ENCODE measurements at places on chromosomes 5 and 9.

DNA sequence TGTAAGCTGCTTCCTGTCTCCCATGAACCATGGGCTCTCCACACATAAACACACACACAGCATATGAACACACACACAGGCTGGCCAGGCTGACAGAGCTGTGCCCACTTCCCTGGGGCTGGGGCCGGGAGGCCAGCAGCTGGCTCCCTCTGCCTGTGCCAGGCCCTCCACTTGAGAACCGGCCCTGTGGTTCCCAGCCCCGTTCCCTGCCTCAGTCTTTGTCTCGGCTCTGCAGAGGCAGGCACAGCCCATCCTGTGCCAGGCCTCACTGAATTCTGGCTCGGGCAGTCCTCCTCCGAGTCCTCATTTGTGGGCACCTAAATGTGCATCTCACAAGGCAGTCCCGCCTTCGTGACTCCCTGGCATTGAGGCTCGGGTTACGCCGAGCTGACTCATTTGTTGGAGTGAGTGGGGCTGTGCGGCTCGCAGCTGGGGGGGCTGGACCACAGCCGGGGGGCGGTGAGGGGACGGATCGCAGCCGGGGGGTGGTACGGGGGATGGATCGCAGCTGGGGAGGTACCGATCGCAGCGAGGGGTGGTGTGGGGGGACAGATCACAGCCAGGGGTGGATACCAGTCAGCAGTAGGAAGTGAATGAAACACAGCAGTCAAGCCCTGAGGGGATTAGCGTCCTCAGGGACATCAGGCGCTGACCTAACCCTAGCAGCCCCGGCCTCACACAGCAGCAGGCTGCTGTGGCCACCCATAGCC, 72.3 kb downstream of the PSMB7 start:
- no peak for DNase-seq

DNA sequence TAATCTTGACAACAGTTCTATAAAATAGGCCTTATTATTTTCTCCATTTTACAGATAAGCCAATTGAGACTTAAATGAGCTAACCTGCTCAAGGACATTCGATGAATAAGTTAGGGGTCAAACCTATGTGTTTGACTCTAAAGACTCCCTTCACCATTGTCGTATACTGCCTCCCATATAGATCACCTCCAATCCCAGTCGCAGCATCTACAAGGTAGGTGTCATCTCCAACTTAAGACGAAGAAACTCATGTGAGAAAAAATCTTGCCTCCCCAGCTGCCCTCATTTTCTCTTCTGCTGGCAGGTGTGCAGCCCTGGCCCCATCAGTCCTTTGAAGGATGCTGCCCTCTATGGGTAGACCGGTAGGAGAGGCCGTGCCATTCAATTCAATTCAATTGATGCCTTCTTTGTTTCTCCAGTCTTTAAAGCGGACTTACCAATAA, 75.2 kb upstream of the SMARCA2 start:
- DNase-seq: peak; percentile 18

DNA sequence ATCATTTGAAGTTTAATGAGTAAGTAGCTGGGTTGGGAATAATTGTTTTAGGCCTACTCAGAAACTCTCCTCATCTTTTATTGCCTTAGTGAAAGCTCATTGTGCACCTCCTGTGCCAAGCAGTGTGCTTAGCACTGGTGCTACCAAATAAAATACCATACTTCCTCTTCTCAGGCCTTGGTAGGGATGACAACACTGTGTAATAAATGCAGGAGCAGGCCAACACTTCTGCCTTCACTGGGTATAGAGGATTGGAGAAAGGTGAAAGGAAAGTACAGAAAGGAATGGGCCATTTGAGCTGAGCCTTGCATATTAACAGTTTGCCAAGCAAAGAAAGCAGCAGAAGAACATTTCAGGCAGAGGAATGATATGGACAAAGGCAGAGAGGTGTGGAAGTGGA, 285.7 kb downstream of the NR3C1 start:
- DNase-seq: no peak

GRCh38 chr5:102767862-102768261, 12.8 kb downstream of the PAM start:
- no peak for DNase-seq

DNA sequence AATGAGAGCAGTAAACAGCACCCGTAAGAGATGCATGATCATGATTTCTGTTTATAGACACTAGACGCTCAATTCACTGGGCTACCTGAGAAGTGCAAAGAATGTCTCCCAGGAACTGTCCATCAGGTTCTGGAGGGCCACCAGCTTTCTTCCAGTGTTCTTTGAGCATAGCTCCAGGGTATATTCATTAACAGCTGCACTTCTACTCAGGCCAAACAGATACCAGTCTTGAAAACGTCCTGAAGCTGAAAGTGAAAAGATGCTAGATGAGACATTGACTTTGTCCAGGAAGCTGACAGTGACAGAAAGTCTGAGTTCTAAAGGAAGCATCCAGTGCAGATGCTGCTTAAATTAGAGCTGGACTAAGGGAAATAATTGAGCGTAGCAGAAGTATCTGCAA, 488.7 kb upstream of the TYRP1 start:
- no peak for DNase-seq

- no peak for DNase-seq
These were observed 113.3 kb downstream of the MAPKAP1 start for GRCh38 chr9:125593581-125594222.

DNA sequence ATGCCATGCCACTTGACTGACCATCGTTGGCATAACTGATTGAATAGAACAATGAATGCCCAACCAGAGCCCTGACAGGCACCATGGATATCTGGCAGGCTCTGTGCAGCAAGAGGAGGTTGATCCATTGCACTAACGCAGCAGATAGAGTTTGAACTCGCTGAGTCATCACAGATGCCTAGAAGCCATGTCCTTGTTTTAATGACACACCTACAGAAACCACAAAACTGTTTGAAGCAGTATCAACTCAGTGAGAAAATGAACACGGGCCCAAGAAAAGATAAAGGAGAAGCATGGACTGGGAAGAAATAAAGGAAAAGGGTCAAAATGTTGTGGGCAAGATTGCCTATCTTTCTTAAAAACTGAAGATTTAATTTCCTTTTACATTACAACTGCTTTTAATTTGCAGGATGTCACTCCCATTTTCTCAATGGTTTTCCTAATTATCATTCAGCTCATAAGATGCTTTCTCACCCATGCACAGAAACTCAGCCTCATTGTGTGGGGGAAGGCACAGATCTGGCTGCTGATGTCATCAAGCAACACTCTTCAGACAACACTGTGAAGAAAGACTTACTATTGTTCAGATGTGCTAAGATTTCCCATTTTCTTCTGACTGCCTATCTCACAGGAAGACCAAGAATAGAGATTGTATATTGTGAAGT, 129.0 kb downstream of the PIK3R1 start:
- no peak for DNase-seq

DNA sequence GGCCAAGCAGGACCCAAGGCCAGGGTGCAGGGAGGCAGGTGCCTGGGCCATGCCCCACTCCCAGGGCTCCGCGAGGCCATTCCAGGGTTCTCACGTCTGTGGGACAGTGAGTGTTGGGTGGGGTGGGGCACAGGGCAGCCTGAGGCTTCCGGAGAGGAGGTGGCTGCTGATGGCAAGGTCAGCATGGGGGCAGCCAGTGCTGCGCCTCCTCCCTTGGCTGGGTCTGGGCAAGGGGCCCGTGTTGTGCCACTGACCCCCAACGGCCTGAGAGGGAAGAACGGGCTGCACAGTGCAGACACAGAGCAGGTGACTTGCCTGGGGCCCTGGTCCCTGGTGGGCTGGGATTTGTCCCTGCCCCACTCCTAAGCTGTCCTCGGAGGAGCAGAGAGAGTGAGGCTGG, 82.1 kb downstream of the RXRA start:
- no peak for DNase-seq

DNA sequence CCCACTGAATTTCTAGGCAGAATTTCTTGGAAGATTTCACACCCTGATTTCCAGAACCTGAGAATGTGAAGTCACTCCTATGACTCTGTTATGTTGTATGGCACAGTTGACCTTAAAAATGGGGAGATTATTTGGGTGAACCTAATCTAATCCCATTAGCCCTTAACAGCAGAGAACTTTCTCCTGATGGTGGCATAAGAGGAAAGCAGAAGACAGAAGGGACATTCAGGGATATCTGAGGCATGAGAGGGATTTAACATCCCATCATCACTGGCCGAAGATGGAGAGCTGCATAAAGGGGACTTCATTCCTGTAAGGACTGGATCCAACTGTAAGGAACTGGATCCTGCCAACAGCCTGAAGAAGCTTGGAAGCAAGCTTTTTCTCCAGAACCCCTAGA, 119.2 kb downstream of the ZNF622 start:
- DNase-seq: no peak

DNA sequence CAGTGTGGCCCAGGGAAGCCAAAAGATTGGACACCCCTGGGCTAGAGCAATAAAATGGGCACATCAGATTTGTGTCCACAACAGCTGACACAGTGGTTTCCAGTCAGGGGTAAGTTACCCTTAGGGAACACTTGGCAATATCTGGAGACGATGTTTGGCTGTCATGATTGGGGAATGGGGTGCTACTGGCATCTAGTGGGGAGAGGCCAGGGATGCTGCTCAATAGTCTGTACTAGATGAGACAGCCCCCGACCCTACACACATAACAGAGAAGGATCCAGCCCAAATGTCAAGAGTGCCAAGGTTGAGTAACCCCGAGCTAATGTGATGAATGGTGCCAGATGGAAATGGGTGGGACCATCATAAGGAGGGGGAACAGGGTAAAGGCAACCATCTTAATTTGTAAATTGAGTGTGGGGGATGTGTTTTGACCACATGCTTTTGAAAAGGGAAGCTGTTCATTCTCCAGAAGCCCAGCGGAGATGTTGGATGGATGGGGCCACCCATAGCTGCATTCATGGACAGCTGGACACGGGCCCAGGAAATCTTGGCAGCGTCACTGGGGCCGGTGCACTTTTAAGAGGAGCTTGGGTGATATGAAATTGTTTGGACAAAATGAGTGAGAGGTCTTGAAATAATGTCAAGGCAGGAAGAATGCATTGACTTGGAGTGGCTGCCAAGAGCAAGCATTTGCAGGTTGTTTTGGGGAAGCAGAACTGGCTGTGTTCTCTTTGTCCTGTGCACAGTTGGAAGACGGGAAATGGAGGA, 33.4 kb downstream of the SYK start:
- no peak for DNase-seq

GRCh38 chr9:136854113-136854841, 2.1 kb downstream of the MAMDC4 start:
- DNase-seq: no peak

DNA sequence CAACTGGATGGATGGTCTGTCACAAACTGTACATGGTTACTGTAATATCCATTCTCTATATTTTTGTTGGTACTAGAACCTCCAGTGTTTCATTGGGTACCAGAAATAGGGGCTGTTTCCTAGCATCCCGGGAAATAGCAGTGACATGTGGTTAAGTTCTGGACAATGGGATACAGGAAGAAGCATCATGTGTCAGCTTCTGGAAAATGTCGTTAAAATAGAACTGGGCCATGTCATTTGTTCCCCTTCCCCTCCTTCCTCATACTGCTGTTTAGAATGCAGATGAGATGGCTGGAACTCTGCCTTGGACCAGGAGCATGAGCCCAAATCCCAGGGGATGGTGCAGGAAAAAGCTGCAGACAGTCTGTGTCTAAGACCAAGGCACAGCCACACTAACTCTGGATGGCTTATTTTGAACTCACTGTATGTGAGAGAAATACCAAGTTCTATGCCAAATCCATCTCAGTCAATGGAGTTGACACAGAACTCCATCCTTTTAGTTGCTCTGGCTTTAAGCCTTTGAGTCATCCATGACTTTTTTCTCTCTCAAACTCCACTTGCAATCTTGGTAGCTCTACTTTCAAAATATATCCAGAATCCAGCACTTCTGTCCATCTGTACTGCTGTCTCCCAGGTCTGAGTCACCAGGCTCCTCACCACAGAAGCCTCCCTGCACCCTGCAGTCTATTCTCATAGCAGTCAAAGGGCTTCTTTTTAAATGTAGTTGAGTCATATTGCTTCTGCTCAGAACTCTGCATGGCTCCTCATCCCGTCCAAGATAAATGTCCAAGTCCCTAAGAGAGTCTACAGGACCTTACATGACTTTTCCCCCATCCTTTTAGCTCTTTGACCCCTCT, 184.2 kb downstream of the NSG2 start:
- DNase-seq: no peak

DNA sequence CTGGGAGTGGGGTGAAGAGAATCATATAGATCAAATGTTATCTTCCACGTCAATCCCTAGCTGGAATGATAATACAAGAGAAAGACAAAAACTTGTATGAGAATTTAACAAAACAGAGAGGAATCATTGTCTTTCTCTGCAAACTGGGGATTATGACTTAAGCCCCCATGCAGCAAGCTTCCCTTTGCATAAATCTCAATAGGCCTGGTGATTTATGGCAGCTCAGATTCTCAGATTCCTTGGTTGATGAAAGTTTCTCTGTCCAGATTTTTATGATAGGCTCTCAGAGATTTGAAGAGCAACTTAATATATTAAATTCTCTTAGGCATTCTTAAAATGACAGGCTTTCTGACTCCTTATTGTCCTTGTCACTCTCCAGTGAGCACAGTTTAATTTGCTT, 56.0 kb downstream of the RASGRF2 start:
- DNase-seq: no peak

DNA sequence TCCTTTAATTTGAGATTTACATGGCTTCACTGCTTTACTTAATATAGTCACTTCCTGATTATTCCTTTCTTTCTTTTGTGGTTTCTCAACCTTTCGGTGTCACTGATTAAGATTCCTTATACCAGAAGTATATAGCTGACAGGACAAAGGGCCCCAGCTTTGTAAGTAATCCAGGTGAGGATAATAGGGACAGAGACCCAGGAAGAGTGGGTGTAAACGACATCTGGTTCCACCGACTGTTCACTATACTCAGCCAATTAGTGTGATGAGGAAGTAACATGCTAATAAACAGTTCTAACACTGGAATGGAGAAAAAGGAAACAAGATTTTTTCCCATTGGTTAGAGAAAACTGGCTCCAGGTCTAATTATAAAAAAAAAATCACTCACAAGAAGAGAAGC, 286.3 kb upstream of the EFNA5 start:
- DNase-seq: no peak

- no peak for DNase-seq
These were observed 53.6 kb downstream of the GIN1 start for GRCh38 chr5:103066326-103066725.

DNA sequence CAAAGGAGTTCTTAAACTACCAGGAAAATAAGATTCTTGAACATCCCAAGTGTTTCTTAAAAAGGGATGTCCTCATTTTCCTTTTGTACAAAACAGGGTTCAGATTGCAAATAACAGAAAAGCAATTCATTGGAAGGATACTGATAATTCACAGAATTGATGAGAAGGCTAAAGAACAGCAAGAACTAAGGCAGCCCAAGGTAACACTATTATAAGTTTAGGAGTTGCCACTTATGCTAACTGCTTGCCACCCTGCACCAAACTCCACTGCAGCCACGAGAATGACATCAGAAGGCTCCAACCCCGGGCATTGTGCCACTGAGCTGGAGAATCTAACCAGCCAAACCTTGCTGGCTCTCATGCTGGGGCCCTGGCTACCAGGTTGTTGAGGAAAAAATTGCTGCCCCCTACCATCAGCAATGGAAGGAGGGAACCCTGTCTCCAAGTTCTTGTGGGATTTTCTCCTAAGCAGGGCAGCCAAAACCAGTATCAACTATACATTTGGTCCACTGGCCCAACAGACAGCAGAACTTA, 123.4 kb downstream of the ARL15 start:
- no peak for DNase-seq

All from Panc1 (cell line).